GM04504 (cell line): ENCODE measurements at places on chromosomes 1 and 21.
A peak's percentile ranks its signal among the peaks of the same experiment; 100 is the strongest.

- peak; percentile 94 for DNase-seq
Measured at GRCh38 chr1:32107742-32108661, at the start of gene KPNA6. Gene KPNA6 (plus strand): TSS chr1:32108056. CDS start chr1:32108131, 75 bp downstream.

DNA sequence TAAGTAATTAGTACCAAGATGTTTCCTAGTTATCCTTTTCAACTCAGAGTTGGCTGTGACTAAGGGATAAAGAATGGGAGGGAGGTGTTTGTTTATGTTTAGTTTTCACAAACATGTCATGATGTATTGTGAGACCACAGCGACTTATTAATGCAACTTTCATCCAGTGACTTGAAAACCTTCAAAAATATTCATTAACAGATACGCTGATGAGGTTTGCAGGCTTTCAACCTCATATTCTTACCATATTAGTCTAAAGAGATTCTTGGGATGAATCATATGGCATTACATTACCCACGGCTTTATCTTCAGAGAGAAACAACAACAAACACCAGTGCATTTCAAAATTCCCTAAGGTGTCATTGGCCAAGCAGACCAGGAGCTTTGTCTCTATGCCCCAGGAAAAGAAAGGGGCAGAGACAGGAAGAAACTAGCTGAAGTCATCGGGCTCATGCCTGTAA lies 36.4 kb downstream of the PALMD start:
- no peak for DNase-seq

DNA sequence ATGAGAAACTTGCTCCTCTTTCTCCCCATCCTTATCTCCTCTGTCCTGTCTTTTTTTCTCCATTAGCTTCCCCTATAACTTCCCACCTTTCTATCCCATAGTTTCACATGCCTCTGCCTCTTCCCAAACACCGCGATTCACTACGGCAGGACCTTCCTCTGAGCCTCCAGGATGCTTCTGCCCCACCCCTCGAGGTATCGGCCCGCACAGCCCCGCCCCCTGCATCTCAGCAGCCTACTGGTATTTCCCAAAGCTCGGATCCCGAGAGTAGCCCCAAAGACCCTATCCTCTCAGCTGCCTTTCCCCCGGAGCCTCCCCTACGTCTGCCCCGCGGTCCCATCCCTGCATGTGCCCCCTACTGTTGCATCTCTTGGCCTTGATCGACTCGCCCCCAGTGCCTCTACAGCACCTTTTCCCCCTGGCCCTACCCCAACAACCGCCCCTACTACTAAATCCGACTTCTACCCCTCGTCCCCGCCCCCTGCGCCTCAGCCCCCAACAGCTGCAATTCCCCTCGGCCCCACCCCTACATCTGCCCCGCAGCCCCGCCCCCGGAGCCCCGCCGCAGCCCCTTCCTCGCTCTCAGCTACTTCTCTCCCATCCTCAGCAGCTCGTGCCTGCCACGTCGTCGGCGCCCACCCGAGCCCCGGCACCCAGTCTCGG lies 512 bp downstream of the PIAS3 start:
- DNase-seq = no peak

GRCh38 chr1:53579221-53580008 lies 120.2 kb downstream of the DMRTB1 start:
- no peak for DNase-seq

- DNase-seq = no peak
Measured at GRCh38 chr1:10651389-10651766, 145.1 kb downstream of the CASZ1 start.

DNA sequence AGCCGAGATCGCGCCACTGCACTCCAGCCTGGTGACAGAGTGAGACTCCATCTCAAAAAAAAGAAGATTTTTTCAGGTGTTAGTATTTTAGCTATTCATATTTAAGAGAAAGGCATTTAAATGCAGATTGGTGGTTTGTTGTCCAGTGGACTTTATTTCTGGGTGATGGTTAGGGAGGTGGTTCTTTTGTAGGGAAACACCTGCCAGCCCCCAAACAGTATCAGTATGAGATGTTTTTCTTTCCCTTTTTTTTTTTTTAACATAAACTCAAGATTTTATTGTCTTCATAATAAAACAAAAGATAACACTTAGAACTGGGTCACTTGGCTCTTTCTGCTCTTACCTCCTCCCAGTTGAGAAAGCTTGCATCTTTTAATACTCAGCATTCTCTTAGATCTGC lies 9.9 kb downstream of the CCDC18 start:
- DNase-seq = no peak

GRCh38 chr1:223209293-223209898 lies 66.3 kb upstream of the TLR5 start:
- no peak for DNase-seq

DNA sequence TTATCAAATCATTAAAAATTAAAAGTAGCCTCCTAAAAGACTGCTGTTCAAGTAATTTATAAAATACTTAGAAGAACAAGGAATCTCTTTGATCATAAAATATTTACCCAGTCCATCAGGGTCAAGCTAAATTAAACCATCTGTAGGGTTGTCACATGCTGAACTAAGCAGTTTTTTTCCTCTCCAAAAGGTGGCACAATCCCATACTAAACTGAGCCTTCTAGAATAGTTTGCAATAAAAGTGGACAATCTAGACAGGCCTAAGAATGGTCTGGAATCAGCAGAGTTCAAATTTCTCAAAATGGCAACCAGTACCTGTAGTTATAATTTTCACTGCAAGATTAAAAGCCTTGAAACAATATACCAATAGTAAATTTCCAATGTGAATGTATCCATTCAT lies 194.8 kb downstream of the EIF4G3 start:
- DNase-seq = peak; percentile 13

DNA sequence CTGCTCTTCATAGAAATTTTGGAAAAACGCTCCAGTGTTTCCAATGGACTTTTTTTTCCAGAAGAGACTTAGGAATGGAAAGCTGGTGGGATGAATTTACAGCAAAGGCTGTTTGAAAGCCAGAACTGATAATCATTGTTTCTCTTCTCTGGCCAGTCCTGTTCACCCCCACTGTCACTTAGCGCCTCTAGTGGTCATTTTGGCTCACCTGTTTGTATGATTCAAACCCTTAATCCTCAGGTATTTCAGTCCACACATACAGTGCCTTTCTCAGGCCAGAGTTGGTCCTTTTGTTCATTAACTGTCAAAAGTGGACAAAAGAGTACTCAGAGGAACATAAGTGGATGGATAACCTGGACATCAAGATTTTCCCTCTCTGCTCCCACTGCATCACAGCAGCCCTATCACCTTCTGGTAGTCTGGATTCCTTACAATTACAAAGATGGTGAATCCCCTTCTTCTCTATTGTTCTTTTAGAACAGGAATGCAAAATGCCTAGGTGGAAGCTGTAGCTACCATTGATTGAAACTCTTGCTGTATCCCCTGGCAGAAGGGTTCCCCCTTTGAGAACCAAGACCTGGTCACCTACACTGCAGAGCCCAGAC lies 177.6 kb upstream of the OLFM3 start:
- no peak for DNase-seq

DNA sequence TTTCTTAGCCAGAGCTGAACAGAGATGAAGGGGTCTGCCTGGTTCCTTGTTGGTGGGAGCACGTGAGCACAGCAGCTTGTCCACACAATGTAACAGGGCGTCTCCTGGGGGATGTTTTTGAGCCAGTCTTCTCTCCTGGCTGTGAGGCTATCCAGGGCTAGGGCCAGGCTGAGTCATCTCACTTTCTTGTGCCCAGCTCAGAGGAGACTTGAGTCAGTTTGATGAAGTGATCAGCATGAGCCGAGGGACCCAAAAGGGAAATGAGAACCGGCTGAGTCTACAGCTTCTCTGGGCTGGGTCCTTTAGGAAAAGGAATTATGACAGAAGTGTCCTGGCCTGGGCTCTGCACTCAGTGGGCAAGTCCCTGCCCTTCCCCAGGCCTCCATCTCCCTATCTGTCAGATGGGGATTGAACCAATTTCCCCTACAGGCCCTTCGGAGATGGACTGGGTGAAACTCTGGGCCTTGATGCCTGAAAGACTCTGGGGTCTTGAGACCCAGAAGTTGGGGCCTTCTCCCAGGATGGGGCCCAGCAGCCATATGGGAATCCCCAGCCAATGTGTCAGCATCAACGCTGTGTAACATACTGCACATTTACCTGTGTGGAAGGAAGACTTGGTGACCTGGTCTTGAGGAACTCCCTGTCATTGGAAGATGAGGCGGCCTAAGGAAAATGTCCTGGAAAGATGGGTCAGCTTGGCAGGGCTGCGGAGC lies 36.6 kb downstream of the DMRTB1 start:
- no peak for DNase-seq

GRCh38 chr1:152697701-152698600 lies at the start of gene LCE2A:
Gene LCE2A (plus strand): TSS chr1:152698345. CDS start chr1:152698902, 557 bp downstream.
- no peak for DNase-seq

DNA sequence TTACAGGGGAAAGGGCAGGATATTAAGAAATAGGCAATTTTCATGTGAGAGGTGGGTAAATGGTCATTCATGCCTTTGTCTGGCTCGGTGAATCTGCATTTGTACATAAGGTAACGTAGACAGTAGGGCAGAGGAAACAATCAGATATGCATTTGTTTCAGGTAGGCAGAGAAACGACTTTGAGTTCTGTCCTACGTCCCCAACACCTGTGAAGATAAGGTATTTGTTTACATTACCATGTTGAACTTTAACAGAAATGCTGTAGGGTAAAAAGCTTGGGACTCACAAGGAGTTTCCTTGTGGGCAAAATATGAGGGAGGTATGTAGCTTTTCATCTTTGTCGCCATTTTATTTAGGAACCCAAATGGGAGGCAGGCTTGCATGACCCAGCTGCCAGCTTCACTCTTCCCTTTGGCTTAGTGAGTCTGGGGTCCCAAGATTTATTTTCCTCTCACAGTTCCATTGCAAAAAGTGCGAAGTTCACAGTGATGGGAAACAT lies 31.4 kb downstream of the B3GALT5 start:
- DNase-seq = no peak

DNA sequence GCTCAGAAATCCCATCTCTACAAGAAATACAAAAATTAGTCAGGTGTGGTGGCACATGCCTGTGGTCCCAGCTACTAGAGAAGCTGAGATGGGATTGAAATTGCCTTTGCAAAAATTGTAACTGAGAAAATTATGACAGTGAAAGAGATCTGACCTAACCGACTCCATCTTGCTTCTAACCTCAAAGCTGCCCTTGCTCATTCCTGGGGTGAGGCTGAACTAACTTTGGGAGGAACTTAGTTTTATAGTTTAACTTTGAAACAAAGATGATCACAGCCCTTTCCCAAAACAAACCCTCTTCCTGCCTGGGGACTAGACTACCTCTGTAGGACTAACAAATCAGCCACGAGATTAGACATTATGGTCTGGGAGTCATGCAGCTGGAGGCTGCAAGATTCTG lies 33.8 kb upstream of the ERO1B start:
- DNase-seq = no peak

DNA sequence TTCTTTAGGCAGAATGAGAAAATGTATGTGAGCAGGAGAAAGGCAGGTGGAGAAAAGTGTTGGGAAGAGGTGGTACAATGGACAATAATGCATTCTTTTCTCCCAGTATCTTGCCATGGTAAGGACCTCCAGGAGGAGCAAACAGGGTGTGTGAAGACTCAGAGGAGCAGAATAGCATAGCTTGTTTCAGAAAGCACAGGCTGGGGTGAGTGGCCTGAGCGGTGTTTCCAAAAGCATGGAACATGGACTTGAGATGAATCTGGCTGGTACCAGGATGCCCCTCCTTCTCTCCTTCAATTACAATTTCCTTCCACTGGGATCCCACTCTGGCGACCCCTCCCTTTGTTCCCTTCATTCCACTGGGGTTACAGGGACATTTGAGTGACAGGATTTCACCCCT lies 123.4 kb upstream of the TNR start:
- no peak for DNase-seq

GRCh38 chr1:61289232-61290098 lies 207.1 kb downstream of the NFIA start:
- DNase-seq = no peak

DNA sequence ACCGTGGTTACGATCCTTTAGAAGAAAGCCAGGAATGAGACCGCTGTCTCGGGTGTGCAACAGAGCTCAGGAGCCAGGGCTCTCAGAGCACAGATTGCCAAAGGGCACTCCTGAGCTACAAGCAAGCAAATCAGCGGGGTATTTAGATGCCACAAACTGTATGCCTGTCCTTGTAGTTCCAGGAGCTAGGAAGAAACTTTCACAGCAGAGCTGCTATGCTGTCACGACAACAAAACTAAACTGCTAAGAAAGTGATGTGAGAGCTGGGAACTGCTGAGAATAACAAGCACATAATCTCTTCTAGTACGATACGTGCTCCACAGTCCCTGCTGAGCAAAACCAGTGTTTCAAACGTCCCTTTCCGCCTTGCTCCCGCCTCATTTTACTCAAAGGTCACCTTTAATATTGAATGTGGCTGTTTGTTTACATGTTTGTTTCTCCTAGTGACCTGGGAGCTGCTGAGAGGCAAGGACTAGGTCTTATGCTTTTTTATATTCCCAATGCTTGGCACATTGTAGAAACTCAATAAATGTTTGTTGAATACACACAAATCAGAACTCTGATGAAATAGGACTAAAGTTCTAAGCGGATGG lies 14.7 kb downstream of the GREM2 start:
- no peak for DNase-seq

DNA sequence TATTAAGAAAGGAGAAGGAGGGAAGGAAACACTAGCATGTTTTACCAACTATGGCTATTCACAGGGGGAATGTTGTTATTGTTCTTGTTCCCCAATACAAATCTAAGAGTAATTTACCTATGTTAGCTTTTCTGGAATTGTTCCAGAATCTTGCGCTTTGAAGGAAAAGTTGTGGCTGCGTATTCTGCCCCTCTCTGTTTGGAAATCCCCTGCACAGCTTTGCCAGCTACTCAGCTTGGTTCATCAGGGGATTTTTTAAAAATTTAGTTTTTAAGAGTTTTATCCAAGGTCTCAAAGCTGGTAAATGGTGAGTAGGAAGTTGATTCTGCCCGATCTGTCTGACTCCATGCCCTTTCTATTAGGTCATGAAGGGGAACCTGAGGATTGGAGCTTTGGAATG lies 9.5 kb upstream of the IRF6 start:
- no peak for DNase-seq

GRCh38 chr1:24231701-24232100 lies 44.6 kb upstream of the IFNLR1 start:
- DNase-seq = no peak

GRCh38 chr1:161113915-161114314 lies 3.9 kb downstream of the PFDN2 start:
- DNase-seq = no peak

GRCh38 chr1:29525941-29526340 lies 289.6 kb downstream of the PTPRU start:
- no peak for DNase-seq

DNA sequence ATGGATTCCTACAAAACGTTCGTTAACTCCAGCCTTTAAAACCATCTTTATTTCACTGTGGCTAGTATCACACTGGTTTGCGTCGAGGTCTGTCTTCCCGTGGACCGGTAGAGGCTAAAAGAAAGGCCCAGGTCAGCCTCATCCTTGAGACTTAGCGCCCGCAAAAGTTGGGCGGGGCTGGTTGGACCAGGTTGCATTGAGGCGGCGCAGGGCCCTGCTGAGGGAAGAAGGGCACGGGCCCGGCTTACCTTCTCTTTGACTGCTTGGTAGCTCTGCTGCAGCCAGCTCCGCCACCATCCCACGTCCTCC lies 455 bp downstream of the BSDC1 start:
- no peak for DNase-seq
